ENCODE measurements at places on chromosomes 2 and 18.

GRCh38 chr2:120109186-120110061 is 96.5 kb downstream of the EPB41L5 start:
- DNase-seq, result peak; percentile 38

DNA sequence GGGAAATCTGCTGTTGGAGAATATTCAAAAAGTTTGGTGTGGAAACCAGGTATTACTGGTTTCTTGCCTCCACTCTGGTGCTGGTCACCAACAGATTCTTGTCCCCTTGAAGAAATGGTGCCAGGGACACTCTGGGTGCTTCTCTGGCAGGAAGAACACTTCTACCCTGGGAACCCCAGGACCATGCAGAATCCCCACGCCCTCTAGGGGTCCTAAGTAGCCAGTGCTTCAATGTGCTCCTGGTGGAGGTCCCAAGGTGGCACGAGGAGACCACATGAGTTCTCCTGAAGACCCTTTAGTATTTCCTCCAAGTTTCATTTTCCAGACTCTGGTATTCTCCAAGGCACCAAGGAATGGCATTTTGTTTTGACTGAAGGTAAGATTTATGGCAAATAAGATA is 380.6 kb downstream of the TSN start:
- DNase-seq, result peak; percentile 35

GRCh38 chr18:48018851-48019250 is 88.4 kb upstream of the SMAD2 start:
- DNase-seq, result no peak

DNA sequence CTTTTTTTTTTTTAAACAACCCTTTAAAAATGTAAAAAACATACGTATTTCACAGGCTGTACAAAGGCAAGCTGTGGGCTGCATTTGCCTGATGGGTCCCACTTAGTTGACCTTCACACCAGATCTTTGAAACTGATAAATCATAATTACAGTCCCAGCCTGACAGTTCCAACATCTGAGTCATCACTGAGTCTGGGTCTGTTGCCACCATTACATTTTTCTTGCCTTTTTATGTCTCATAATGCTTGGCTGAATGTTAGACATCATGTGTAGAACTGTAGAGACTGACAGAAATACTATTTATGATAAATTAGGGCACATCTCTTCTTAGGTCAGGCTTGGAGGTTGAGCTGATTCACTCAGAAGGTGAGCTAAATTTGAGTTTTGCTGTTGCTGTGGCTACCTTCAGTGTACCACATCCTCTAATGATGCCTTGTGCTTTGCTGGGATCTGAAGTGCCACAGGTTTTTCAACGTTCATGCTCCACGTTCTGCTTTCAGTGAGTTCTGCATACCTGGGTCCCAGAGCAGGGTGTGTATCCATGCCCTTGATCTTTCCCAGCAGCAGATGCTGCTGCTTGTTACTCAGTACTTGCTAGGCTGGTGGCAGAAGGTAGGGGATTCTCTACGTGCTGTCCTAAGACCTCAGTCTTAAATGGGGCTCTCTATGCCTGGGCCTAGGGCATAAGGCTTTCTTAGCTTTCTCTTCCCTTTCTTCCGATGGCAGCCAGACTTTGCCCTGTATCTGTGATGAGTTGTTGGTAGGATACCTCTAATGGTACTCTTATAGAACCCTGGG is 160.6 kb upstream of the SMAD7 start:
- DNase-seq, result no peak

DNA sequence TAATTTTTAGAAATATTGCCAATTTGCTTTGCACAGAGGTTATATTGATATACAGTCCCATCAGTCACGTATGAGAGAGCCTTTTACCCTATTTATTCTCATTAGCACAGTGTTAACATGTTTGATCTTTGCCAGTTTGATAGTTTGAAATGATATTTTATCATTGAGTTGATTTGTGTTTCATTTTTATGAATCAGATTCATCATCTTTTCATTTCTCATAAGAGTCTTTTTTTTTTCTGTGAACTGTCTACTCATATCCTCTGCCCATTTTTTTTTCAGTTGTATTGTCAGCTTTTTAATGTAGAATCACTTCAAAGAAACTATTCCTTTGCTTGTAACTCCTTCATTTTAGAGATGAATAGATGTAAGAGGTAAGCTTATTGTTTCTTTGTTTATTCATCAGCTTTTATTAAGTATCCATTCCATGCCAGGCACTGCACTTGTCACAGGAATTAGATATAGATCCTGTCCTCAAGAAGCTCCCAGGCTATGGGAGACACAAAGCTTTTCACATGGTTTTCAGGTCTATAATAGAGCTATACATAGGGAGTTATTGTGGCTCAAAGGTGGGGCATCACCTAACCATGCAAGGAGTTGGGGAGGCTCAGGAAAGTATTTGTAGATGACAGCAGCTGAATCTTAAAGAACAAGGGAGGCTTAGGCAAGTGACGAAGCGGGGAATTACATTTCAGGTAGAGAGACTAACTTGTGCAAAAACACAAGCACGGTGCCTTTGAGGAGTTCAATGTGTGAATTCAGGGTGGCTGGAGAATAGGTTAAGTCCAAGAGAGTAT is 42.1 kb downstream of the CD28 start:
- DNase-seq, result no peak

- no peak for DNase-seq
Observed at GRCh38 chr18:78776151-78776550, 203.5 kb upstream of the SALL3 start.
